Coronary artery (tissue), 2 donors: ENCODE measurements at places on chromosomes 16 and 17.

DNA sequence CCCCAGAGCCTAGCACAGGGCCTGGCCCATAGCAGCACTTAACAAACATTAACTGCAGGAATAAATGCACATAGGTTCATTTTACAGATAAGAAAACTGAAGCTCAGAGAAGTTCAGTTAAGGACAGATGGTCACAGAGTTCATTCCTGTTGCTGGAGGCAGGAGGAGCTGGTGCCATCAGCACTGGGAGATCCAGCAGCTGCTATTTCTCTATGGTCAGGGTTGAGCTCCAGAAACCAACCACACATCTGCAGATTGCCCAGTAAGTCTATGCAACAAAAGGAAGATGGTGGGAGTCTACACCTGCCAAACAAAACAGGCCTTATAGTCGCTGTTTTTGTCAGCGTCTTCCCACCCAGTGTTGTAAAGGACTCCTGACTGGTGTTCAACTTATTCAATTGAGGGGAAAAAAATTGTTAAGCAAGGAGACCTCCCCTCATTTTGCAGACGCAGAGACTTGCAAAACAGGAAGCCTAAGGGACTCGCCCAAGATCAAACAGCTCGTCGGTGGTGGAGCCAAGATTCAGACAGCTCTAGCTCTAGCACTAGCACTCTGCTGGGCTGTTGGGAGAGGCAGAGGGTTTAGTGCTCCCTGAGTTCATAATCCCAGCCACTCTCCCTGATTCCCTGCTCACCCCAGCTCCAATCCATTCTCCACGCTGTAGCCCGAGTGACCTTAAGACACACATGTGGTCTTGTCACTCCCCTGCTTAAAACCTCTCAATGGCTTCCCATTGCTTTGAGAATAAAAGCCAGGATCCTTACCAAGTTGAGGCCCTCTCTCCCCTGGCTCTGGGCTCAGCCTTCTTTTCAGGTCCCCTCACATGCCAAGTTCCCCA is 9.0 kb downstream of the NOG start:
- no peak for DNase-seq

DNA sequence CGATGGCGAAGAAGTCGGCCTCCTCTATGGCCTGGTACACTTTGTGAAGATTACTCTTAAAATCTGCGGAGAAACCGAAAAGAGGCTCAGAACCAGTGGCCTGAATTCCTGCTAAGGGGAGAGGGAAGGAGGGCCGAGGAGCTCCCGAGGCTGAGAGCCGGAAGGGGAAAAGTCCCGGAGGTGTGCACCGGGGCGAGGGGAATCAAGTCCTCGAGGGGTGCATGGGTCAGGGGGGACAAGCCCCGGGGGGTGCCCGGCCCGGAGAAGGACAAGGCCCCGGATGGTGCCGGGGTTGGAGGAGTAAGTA is 495 bp downstream of the PARN start:
- no peak for DNase-seq

DNA sequence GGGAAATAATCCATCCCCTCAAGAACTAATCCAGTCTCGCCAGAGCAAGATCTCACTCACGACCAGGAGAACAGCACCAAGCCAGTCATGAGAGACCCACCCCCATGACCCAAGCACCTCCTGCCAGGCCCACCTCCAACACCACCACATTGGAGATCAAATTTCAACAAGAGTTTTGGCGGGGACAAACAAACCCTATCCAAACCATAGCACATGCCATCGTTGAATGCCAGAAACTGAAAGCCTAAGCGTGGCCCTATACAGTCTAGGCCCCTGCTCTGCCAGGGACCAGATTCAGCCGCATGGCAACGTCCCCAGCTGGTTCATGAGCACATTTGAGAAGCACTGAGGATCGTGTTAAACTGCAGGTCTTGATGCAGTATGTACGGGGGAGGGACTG is 57.3 kb downstream of the AXIN2 start:
- DNase-seq: no peak

DNA sequence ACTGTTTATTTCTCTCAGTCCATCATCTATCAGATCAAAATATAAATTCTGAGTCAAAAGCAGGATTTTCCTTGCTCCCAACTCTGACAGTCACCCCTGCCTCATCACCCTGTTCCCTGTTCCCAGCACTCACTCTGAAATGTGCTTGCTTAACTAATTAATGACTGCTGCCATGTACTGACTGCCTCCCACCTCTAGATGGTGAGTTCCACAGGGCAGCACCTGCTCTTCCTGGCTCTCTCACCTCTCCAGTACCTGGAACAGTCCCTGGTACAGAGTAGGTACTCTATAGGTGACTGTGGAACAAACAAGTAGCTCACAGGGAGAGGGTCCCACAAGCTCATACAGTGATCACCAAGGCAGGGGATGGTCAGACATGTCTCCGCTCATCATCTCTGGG is 114.3 kb upstream of the C16orf82 start:
- no peak for DNase-seq

GRCh38 chr17:52537421-52537820 is 378.9 kb upstream of the CA10 start:
- no peak for DNase-seq

GRCh38 chr17:61057257-61057656 is 342.4 kb upstream of the TBX2 start:
- DNase-seq: no peak

DNA sequence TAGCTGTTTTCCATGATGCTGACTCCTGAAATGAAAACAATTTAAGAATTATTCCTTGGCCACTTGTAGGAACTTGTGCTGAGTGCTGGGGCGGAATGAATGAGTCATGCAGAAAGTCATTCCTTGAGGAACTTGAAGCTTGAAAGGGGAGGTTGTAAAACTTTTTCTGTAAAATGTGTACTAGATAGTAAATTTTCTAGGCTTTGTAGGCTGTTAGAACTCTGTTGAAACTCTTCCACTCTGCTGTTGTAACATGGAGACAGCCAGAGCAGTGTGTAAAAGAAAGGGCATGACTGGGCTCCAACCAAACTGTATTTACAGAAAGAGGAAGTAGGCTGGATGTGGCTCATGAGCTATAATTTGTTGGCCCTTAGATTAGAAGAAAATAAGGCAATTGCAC is 46.1 kb downstream of the ABCA8 start:
- DNase-seq: no peak

DNA sequence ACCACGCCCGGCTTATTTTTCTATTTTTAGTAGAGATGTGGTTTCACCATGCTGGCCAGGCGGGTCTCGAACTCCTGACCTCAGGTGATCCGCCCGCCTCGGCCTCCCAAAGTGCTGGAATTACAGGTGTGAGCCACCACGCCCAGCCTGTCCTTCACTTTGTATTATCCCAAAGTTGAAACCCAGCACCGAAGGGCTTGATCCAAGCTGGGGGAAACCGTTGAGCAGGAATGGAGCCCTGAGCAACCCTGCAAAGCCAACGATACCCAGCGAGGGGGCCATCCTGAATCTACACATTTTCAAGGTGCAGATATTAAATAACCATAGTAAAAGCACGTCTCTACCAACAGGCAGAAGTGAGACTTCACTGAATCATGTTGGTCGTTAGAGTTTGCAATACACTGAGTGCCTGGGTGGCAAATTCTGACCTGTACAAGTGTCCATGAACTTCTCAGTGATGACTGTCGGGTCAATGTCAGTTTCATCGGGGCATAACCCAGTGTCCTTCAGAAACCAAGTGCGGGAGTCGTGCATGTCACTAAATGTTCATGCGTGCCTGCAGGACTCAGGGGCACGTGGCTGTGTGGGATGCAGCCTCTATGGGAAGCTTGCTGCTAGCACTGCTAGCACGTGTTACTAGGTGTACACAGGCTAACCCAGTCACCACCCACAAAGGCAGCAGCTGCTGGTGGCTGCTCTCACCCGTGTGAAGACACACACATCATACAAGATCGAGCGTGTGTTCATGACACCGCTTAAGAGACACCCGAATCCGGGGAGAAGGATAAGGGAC is 10.5 kb upstream of the RBFOX3 start:
- peak; percentile 21 for DNase-seq

GRCh38 chr16:11896486-11897176 is 19.1 kb downstream of the GSPT1 start:
- no peak for DNase-seq

GRCh38 chr17:45687594-45687993 is 96.5 kb upstream of the CRHR1 start:
- DNase-seq: no peak

- no peak for DNase-seq
Measured at GRCh38 chr16:81445143-81445961, 744 bp downstream of the CMIP start.

GRCh38 chr16:12837756-12838155 is 34.1 kb upstream of the CPPED1 start:
- no peak for DNase-seq

- no peak for DNase-seq
Measured at GRCh38 chr16:57145046-57146021, 40.5 kb downstream of the PSME3IP1 start.

GRCh38 chr17:77420095-77420803 is 279.5 kb downstream of the SEC14L1 start:
- DNase-seq: no peak

DNA sequence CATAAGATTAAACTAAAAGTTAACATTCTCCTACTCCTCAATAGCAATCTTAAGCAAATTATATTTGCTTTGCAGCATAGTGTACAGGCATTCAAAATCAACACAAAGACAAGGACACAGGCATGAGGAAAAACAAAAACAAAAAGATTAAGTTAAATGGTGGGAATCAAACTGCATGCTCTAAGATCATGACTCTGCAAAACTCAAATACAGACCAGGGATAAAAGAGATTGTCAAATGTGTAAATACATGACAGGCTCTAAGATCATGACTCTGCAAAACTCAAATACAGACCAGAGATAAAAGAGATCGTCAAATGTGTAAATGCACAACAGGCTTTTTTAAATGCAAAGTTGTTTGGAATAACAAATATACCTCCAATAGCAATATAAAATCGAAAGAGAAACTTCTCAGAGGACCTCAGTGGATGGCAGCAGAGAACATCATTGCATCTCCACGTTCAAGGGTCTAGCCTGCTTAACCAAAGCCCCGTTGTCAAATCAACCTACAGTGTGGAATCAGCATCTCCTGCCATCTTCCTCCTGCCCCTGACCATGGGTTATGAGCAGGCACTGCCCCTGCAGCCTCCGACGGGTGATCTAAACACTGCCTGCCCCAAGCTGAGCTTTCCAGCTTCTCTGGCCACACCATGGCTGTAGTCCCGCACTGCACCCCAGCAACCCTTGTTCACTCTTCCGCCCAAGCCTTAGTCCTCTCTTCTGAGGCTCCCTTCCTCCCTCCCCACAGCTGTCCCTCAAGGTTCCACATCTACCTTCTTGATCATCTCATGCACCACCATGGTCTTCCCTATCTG is 446.1 kb downstream of the SOX9 start:
- DNase-seq: no peak

GRCh38 chr16:66359811-66360608 is 6.5 kb upstream of the CDH5 start:
- no peak for DNase-seq

DNA sequence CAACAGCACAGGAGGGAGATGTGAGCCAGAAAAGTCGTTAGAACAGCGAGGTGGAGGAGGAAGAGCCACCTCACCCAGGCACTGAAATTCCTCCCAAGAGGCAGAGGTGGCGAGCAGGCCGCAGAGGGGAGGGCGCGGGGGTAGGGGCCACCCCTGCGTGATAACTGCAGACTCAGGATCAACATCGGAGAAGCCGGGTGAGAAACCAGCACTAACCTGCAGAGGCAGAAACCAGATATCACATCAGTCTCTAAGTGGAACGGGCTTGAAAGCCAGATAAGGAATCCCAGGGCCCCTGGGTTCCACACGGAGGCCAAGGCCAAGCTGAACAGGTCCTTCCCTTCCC is 39.4 kb upstream of the ZC3H18 start:
- DNase-seq: no peak

GRCh38 chr17:36001862-36002603 is 680 bp upstream of the CCL15 start:
- no peak for DNase-seq

DNA sequence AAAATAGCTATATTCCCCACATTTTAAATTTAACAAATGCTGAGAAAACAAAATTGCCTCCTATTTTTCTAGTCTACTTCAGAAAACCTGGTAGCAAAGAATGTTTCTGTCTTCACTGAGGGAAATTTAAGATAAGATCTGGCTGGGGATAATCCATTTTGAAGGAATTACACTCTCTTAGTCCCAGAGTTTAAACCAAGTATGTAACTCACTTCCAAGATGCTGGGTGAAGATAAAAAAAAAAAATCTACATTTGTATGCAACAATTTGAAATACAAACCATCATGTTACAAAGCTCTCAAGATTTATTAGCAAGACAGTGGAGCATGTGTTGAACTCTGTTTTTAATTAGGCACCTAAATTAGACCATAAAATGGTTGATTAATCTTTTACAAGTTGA is 5.7 kb downstream of the HS3ST3B1 start:
- DNase-seq: no peak
